GDM1 (cell line): ENCODE measurements at places on chromosomes 12 and 14.
A peak's percentile ranks its signal among the peaks of the same experiment; 100 is the strongest.

- no peak for DNase-seq
Measured at GRCh38 chr14:57987596-57988300, 121.9 kb upstream of the SLC35F4 start.

GRCh38 chr12:49689785-49690184 lies 17.4 kb downstream of the FMNL3 start:
- no peak for DNase-seq

DNA sequence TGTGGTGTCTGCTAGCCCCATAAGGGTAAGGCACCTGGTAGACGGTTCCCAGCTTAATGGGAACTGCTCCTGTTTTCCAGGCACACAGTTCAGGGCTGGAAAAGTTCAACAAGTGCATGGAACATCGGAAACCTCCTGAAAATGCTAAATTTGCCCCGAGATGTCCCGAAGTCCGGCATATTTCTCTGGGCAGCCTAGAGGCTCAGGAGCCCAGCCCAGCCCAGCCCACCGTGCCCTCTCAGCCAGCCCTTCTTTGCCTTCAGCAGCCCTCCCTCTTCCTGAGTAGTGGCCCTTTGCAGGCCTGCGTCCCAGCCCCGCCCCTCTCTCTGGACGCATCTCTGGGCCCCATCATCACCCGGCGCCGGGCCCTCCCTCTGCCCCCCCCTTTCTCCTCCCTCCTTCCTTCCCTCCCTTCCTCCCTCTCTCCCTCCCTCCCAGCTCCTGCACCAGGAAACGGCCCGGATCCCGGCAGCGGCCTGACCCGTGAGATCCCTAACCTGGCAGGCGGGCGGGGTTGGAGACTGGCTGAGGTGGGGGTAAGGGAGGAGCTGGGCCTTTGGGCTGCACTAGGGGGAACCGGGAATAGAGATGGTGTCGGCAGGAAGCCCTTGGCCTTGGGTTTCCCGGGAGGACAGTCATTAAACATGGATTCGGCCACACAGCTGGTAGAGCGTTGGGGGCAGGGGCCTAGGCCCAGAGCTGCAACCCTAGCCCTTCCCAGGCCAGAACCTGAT lies at the start of gene BCL2L2:
Gene BCL2L2 (plus strand): TSS at position 422 of the 734 bp plus-strand sequence. CDS start 935 bp downstream, outside the sequence.
- peak; percentile 78 for DNase-seq

DNA sequence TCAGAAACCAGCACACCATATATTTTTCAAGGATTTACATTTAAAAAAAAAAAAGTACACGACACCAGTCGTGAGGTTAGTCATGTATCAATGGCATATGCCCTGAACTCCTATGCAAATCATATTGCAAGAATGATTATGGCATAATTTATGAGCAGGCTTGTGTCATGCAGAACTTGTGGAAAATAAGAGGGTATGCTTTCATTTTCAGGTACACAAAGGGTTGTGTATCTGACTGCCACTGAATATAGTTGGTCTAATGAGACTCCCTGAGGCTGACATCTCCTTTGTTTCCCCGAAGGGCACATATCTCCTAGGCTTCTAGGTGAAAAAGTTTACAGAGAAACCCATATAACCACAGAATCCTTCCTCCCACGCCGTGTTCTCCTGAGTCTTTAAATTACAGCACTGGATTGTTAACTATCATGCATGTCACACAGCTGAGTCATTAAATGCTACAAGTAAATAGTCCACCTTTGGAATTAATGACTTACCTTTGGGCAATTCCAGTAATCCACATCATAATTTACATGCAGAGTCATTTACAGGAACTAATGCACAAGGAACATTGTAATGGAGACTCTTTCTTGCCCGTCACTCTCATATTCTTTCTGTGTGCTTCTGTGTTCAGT lies 356.7 kb upstream of the DIO2 start:
- no peak for DNase-seq

DNA sequence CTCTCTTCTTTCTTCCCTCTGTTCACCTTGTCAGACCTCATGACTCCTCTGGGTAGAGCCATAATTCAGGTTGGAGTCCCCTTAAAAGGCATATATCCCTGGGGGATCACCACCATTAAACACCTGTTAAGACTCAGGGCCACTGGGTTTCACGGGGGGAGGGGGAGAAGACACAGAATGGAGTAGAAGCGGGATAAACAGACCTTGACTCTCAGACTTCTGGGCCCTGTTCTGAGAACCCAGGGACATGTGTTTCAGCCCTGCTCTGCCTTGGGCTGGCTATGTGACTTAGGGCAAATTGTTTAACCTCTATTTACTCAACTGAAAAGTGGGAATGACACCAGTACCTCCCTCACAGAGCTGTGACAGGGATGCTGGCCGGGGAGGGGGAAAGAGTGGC lies 4.6 kb downstream of the CDH24 start:
- DNase-seq = no peak

GRCh38 chr12:21731144-21731543 lies 43.4 kb downstream of the KCNJ8 start:
- no peak for DNase-seq

GRCh38 chr12:109421355-109422087 lies 55.6 kb downstream of the KCTD10 start:
- DNase-seq = no peak

- no peak for DNase-seq
Measured at GRCh38 chr14:105891631-105892452, 365.5 kb downstream of the TMEM121 start.

DNA sequence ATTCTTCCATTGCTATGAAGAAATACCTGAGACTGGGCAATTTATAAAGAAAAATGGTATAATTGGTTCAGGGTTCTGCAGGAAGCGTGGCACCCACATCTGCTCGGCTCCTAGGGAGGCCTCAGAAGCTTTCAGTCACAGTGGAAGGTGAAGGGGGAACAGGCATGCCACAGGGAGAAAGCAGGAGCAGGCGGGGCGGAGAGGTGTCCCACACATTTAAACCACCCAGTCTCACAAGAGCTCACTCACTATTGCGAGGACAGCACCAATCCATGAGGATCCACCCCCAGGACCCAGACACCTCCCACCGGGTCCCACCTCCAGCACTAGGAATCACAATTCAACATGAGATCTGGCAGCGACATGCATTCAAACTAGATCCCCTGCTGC lies 56.0 kb upstream of the C14orf180 start:
- DNase-seq = no peak

DNA sequence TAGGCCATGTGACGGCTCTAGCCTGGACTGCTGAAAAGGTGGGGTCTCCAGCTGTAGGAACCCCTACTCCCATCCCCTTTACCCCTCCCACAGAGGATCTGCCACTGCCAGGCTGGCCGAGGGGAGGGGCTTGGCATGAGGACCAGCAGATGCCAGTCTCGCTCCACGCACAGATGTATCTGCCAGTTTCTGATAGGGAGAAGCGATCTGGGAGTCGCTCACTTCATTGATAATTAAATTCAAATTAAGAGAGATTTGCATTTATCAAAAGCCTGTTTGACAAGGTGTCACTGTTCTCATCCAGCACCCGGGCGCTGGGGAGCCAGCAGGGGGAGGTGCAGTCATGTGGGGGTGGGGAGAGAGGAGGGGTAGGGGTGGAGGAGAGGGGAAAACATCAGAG lies 217.6 kb upstream of the MYL2 start:
- DNase-seq = no peak

DNA sequence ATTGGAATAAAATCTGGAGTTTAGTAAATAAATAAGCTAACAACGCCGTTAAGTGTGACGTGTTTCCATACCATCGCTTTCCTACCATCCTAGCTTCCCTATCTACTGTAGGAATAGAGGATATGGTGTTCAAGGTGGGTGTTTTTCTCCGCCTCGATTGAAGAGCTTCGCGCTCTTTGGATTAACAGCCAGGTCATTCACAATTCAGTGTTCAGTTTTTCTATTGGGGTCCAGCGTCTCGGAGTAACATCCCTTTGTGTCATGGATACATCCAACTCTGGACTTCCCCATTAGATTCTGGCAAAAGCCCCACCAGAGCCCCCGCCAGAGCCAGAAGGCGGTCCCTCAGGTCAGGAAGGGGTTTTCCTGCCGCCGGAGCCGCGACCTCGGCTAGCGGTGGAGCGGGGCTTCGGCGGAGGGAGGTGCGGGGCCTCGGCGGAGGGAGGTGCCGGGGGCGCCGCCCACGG lies 1.2 kb upstream of the SRGAP1 start:
- DNase-seq = no peak
